WTC11 (cell line): ENCODE measurements at places on chromosomes 3 and 15. TPM values are rescaled to one million over a fixed set of nuclear protein-coding genes. Genes with fewer than 3 reads are reported as not detected.

DNA sequence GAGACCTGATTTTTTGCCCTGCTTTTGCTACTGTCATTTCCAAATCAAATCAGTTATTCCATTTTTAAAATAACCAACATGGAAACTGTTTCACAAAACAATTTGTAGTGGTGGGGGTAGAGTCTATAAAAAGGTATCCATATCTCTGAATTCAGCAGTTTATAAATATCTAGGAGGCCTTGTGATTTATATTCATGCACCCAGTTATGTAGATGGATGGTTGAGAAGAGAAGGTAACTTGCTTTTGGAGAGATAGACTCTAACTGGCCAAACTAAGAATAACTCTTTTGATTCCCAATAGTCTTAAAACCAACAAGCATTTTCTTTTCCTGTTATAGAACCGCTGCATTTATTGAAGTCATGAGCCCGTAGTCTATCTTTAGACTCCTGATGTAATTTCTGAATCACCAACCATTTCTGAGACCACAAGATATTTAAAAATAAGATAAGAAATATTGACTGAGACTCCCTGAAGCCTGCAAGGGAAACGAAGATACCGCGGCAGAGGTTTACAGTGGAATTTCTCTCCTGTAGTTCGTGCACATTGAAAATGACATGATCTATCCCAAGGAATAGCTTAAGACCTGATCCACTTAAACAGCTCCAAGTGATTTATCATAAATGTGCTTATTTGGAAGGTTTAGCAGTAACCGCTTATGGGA lies 68.5 kb downstream of the SAMMSON start:
- no peak for DNase-seq

GRCh38 chr3:38782148-38782547 lies 33.9 kb downstream of the SCN10A start:
- no peak for DNase-seq

DNA sequence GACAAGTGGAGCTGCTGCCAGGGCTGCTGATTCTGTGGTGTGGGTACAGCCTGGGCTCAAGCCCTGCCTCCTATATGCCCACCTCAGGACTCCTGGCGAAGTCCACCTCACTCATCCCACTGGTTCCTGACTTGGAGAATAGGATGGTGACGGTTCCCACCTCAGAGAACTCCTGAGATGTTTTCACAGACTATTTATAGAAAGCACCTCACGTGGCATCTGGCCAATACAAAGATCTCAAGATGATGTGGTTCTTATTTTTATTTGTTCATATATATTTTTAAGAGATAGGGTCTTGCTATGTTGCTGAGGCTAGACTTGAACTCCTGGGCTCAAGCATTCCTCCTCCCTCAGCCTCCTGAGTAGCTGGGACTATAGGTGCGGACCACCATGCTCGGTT lies 236.9 kb upstream of the BHLHE40 start:
- DNase-seq = no peak

Gene TRPM1
- 0.32 to 1.2 TPM (median 0.77 TPM) in 3 replicates for total RNA-seq

Gene PDIA5
- total RNA-seq = 30.5 to 41.5 TPM (median 34.6 TPM) in 3 replicates
